ENCODE measurements at places on chromosomes 6 and 20.

DNA sequence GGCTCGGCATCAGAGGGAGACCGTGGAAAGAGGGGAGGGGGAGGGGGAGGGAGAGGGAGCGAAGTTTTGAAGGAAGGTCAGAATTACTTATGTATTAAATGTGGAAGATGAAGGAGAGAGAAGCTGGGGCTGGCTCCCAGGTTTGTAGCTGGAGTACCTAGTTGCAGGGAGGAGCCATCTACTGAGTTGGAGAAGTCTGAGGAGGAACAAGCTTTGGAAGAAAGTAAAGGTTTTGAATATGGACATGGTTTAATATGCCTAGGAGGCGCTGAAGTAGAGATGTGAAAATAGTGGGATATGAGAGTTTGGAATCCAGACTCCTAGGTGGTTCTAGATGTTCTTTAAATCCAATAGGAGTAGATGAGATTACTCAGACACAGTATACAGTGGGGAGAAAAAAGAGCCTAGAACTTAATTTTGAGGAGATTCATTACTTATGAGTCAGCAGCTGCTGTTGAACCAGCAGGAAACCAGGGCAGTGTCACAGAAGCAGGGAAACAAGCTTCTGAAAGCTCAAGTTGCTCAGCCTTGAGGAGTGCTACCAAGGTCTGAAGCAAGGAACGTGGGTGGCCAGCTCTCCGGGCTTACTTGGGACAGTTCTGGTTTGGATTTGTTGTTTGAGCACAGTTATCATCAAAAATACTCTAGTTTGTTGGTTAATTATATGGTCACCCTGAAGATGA, 149.3 kb downstream of the UTRN start:
- DNase-seq, result peak; percentile 79

DNA sequence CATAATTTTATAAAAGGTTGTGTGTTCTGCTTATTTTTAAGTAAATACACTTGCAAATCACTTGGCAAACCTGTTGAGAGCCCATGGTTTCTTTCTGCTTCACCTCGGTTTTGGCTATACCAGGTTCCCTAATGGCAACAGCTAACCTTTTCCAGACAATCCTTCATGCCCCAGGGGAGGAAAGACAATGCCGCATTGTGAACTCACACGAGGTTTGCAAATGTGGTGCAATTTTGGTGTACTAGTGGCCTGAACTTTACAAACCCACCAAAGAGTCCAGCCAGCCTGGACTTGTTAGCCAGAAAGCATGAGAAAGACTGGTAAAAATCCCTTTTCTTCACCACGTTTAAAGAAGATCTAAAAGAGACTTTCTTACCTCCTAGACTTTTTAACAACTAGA, 84.8 kb upstream of the SOX4 start:
- no peak for DNase-seq

- no peak for DNase-seq
Observed at GRCh38 chr6:88143421-88144157, 22.6 kb downstream of the CNR1 start.

DNA sequence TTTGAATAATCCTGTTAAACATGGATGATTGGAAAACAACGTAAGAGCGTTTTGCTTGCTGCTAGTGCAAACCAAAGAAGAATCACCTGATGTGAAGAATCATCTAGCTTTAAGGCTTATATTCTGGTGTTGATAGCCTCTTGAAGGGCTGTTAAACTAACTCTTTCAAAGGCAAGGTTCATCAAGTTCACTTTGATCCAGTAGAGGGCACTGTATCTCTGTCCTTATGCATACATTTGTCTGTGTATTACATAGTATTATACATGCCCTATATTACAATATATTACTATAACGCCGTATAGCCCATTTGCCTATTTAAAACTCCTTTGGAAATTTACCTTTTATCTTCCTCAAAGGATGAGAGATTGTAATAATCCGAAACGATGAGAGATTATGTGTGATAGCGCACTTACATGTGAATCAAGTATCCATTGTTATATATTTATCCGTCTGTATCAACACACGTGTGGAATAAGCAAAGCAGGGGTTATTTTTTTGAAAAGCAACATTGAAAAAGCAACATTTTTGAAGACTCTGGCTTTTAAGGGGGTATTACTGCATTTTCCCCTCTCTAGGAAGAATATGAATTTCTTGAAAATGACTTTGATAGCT, 50.8 kb upstream of the NRN1 start:
- DNase-seq, result no peak

DNA sequence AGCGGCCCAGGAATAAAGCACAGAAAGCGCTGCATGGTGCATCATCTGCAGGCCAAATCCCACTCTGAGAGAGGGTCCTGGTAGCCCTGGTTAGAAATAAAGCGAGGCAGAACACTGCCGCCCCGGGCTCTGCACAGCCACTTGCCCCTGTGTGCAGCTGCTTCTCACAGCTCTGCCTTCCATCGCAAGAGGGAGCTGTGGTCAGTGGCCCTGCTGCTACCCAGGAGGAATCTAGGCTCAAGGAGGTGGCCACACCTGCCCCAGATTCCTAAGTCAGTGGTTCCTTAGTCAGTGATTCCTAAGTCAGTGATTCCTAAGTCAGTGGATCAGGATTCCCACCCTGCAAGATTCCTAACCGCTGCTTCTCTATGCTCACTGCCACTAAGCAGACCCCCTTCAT, 8.8 kb downstream of the CDH4 start:
- DNase-seq, result no peak

- no peak for DNase-seq
Observed at GRCh38 chr20:47111576-47111975, 216.9 kb downstream of the EYA2 start.

- no peak for DNase-seq
Observed at GRCh38 chr6:116697480-116697879, 16.5 kb downstream of the KPNA5 start.

DNA sequence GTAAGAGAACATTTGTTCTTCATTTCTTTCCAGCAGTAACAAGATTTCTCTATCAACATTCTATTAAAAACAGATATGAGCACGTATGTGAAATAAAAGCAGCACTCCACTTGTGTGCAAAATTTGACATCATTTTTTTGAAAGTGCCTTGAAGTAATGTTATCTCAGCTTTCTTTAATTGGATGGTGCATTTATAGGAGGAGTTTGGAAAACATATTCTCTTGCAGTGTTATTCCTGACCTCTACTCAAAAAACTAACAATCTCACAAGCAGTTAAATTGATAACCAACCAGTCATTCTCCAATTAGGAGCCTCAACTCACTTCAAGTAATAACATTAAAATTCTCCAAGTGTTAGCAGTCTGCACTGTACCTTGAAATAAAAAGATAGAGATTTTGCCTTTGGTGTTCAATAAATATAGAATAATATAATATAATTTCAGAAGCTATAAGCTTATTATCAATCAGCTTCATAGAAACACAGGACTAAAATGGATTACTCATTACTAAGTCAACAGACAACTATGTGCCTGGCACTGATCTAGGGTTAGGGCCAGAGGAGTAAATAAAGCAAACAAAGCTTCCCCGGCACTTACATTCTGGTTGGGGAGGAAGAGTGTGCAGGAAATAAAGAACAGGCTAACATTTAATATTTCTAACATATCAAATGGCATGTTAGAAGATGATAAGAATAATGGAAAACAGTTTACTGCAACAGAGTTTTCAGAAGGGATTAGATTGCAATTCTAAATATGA, 149.0 kb upstream of the SGK1 start:
- DNase-seq, result no peak

GRCh38 chr6:4388675-4389074, 253.3 kb upstream of the ECI2 start:
- DNase-seq, result no peak
